ENCODE measurements at places on chromosomes 7 and 10.

DNA sequence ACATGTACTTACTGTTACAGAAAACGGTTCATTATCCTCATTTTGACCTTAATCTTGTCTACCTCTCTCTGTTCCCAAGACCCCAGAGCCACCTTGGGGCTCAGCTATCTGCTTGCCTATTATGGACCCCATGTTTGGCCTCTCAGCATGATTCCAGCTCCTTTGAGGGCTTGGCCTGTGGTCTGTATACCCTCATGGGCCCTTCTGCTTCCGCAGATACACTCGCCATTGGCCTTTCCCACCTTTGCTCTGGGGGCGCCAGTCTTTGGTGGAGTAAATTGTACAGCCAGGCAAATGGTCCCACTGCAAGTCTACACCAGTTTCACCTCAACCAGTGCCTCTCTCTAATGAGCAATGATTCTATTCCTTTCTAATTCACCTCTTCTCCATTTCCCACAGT lies 109.2 kb upstream of the ZNF746 start:
- no peak for DNase-seq

GRCh38 chr7:130986261-130986690 lies 252.3 kb upstream of the KLF14 start:
- DNase-seq, result peak; percentile 31

DNA sequence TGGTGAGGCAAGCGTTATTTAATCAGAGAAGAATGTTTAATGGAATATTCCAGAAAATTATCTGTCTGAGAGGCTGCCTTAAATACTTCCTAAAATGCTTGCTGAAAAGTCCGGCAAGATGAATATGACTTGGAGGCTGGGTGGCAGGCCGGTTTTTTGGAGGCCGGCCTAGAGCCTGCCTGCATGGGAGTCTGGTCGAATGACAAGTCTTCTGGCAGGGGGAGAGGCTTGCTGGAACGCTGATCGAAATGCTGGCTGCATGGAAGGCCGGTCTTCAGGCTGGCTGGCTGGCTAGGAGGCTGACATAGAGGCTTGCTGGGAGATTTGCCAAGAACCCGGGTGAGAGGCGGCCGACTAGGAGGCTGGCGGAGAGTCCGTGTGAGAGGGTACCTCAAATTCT lies 135.7 kb downstream of the OR13A1 start:
- no peak for DNase-seq

GRCh38 chr10:50990568-50991455 lies 83.5 kb upstream of the PRKG1 start:
- peak; percentile 37 for DNase-seq
